Stimulated activated CD8-positive, alpha-beta memory T cell treated with anti-CD3 and anti-CD28 coated beads, Interleukin-2, amount 100 ng/mL, for 1 hour (primary cell): ENCODE measurements at places on chromosomes 1 and 21.

- DNase-seq = peak; percentile 21
These were observed 80.9 kb downstream of the COLGALT2 start for GRCh38 chr1:183956559-183957188.

DNA sequence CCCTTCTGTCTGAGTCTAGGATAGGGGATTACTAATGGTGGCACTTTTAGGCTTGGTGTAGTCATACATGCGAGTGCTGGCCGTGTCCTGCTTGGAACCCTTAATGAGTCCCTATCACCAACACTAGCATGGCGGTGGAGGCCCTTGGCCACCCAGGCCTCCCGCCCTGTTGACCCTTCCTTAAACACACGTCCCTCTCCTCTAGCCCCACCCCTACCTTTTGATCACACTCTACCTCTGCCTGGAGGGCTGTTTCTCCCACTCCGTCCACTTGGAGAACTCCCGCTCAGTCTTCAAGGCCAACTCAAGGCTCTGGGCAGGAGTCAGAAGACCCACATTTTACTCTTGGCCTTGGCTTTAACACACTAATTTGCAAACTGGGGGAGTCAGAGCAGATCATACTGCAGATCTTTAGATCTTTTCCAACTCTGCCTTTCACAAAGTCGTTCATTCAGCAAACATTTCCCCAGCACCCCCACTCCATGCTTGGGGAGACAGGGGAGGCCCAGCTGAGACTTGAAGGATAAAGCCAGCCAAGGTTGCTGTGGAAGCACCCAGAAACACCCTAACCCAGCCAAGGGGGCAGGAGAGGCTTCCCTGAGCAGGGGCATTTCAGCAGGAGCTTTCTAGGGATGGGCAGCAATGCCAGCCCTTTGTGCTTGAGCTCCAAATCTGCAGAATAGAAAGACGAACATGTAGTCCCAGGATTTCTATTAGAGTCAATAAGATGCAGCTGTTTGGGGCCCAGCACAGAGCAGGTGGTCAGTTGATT is 1.9 kb downstream of the PODN start:
- no peak for DNase-seq

DNA sequence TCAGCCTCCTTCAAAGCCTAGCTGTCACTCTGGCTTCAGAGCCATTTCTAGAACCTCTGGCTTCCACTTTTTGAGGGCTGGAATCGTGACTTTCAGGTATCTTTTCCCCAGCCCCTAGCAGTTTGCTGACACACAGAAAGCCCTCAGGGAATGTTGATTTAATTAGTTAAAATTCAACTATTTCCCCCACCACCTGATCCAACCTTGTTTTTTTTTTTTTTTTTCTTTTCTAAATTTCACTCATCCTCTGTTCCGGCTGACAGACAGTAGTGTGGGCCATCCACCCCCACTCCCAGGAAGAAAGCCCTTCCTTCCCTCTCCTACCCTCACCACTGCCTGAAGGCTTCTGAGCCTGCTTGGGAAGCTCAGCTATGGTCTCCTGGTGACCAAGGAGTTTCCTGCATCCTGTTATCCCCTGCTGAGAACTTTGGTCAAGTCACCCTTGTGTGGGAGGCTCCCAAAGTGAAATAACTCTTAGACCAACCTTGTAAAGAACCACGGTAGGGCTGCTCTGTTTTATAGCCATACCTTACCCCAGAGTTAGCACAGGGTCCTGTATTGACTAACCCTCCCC is 29.4 kb downstream of the KCNJ6 start:
- no peak for DNase-seq

DNA sequence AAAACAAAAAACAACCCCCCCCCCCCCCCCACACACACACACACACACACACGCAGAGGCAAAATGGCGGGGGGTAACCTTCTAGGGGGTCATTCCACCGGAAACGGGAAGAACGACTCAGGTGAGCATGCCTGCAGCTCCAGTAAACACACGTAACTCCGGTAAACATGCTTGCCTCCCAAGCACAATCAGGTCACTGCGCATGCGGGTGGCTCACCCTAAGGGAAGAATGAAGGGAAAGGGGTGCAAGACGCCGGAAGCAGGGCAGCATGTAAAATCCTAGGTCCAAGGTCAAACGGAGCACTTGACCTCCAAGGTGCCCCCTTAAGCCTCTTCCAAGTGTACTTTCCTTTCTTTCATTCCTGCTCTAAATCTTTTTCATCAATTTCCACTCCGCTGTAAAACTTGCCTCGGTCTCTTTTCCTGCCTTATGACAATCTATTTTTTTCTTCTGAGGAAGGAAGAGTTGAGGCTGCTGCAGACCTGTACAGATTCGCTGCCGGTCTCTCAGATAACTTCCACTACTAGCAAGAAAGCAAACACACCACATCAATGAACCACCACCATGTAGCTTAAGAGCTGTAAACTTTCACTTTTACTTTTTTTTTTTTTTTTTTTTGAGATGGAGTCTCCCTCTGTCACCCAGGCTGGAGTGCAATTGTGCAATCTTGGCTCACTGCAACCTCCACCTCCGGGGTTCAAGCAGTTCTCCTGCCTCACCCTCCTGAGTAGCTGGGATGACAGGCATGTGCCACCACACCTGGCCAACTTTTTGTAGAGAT is 21.0 kb upstream of the CBR3 start:
- peak; percentile 26 for DNase-seq

DNA sequence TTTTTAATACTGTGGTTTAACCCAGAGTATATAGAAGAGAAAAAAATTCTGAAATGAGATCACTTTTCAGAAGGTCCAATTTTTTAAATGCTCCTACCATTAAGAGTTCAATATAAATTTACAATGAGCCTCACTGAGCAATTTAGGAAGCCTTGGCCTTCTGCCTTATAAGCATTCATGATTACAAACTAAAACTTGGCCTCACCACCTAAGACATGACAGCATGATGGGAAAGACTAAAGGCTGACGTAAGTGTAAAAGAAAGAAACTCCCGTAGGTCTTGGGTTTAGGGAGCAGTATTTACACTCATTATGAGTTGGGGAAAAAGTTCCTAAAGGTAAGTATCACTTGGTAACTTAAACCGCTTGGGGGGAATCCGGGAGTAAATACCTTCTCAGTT is 70.7 kb upstream of the ESRRG start:
- no peak for DNase-seq

- no peak for DNase-seq
These were observed 43.7 kb upstream of the IVNS1ABP start for GRCh38 chr1:185360714-185361113.

DNA sequence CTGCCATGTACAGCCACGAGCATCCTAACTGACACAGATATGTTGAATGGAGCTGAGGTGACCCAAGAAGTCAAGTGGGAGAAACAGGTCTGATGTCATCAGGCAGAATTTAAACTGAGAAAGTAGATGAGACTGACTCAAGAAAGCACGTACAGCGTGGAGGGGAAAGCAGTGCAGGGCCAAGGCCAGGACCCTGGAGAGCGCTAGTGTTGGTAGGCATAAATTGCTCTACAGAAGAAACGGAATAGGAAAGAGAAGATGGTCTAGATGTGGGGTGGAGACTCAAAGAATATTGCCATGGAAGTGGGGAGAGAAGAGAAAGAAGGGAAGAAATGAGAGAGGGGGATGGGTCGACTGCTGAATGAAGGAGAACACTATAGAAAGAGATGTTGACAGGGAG is 45.3 kb upstream of the GJB5 start:
- DNase-seq = no peak

- DNase-seq = no peak
These were observed at the start of gene ANKRD65 for GRCh38 chr1:1421147-1421906. ANKRD65 (minus strand) TSS chr1:1421276; CDS start chr1:1421005, 271 bp downstream.

DNA sequence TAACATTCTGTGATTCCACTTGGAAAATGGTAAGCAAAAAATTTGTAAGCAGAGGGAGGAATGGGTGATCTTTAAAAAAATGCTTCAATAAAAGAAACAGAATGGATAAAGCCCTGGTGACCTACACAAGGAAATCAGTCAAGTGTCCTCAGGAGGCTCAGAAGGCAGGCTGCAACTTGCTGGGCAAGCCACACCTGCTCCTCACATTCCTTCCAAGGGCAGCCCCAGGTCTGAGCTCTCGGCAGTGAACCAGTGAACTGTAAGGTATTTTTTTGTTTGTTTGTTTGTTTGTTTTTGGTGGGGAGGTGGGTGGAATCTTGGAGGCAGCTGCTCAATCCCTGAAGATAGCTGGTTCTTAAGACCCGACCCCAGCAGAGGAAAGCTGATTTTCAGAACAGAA is 4.4 kb downstream of the TACSTD2 start:
- no peak for DNase-seq

- DNase-seq = no peak
These were observed 3.4 kb downstream of the MEF2D start for GRCh38 chr1:156497078-156497742.

- DNase-seq = no peak
These were observed 54.2 kb downstream of the VANGL2 start for GRCh38 chr1:160454371-160455152.

GRCh38 chr1:245978915-245979314 is 528.2 kb downstream of the SMYD3 start:
- no peak for DNase-seq

GRCh38 chr1:225767634-225768540 is 9.7 kb upstream of the SRP9 start:
- no peak for DNase-seq

GRCh38 chr1:63533931-63534330 is 10.6 kb downstream of the EFCAB7 start:
- DNase-seq = no peak

DNA sequence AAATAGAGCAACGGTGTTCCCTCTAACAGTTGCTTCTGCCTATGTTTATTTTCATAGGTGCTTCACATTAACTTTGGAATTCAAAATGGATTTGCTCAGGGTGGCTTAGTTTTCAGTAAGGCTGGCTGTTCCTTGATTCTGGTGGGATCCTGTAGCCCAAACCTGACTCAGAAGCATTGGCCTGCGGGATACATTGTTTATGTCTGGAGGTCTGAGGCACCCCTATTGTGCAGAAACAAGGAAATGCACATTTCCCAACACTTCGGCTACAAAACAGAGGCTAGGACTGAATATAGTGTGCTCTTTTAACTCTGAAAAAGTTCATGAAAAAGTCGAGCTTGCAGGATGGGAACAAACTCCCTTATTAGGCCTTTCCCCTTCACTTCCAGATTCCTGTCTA is 133.8 kb upstream of the F3 start:
- no peak for DNase-seq

GRCh38 chr1:68010543-68010942 is 39.9 kb downstream of the DIRAS3 start:
- DNase-seq = no peak

GRCh38 chr1:211628417-211628816 is 47.0 kb downstream of the NEK2 start:
- no peak for DNase-seq

- DNase-seq = no peak
These were observed 247.0 kb downstream of the USP25 start for GRCh38 chr21:15976807-15977206.

DNA sequence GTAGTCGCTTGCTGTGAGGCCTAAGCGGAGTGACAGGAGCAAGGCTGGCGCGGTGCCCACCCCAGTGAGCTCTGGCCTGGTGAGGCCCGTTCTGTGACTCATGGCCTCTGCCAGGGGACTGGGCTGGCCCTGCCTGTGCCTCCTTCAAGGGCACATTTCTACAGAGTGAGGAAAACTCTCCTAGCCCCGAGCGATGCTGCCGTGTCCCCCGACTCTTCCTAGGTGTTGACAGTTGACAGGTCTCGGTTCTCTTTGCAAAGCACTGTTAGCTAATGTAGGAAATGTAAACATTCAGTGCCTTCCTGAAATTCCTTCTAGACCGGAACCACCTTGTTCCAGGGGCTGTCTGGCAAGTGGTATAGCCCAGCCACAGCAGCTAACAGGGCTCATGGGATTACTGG is 43.9 kb downstream of the ABCG1 start:
- DNase-seq = no peak

DNA sequence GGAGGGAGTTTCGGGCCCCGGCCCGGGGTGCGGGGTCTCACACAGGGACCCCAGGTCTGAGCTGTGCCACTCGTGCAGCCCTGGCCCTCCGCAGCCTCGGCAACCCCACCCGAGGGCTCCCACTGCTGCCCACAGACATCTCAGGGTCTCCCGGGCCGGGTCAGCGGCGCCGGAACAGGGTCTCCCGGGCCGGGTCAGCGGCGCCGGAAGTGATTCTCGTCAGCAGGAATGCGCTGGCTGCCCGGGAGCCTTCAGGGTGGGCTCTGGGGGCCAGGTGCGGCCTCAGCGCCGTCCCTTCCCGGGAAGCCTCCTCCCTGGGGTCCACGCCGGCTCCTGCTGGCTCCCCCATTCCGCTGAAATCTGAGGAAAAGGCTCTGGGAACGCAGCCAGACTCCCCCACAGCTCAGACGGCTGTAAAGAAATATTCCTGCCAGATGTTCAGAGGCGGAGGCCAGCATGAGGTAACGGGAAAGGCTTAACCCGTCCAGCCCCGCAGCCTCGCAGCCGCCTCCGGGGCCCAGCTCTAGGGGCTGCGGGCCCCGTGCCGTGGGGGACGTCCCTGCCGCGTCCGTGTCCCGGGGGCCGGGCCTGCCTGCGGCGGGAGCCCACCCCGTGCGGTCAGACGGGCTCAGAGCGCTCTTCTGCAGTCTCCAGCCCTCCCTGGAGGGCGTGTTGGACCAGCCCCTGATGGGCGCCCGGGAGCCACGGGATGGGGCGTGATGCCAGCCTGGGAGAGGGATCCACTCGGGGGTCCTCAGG is 8.7 kb upstream of the COL6A1 start:
- DNase-seq = no peak

- DNase-seq = no peak
These were observed 67.8 kb downstream of the SLC35A3 start for GRCh38 chr1:100037656-100037926.

- no peak for DNase-seq
These were observed 16.9 kb downstream of the IKBKE start for GRCh38 chr1:206486995-206487788.

DNA sequence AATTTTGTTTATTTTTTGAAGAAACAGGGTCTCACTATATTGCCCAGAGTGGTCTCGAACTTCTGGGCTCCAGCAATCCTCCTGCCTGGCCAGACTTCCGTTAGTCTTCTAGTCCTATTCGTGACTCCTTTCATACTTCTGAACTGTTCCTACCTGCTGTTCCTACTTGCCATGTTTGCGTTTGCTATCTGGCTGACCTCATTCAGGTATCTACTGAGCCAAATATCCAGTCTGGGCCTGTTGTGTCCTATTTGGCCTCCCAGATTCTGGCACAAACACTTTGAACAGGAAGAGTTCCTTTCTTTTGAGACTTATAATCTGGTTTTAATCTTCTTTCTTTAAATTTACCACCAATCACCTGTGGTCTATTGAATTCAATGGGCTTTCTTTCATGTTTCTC is 6.9 kb upstream of the NR1I3 start:
- no peak for DNase-seq

GRCh38 chr1:157512036-157512969 is 40.0 kb downstream of the FCRL5 start:
- DNase-seq = no peak

GRCh38 chr1:217273866-217274265 is 357.0 kb downstream of the GPATCH2 start:
- no peak for DNase-seq

DNA sequence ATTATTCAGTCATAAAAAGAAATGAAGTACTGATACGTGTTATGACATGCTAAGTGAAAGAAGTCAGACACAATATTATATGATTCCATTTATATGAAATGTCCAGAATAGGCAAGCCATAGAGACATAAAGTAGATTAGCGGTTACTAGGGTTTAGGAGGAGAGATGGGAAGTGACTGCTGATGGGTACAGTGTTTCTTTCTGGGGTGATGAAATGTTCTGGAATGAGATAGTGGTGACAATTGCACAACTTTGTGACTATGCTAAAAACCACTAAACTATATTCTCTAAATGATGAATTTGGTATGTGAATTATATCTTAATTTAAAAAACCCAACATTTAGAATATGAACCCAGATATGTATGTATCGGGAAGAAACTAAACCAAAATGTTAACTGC is 27.6 kb downstream of the IPP start:
- DNase-seq = no peak
